Regular cardiac myocyte (primary cell): ENCODE measurements at places on chromosomes 2 and 18. TPM values are rescaled to one million over a fixed set of nuclear protein-coding genes. Genes with fewer than 3 reads are reported as not detected.

CNRIP1 gene
- 16.9 and 32.2 TPM in 2 replicates for total RNA-seq

MC2R gene
- not detected in 2 replicates for total RNA-seq

GKN1 gene
- total RNA-seq, result not detected in 2 replicates

DSG1 gene
- total RNA-seq, result not detected in 2 replicates

AMER3 gene
- total RNA-seq, result not detected in 2 replicates

AUP1 gene
- total RNA-seq, result 104 and 110 TPM in 2 replicates

MYO5B gene
- total RNA-seq, result 0.28 and 0.38 TPM in 2 replicates

TLX2 gene
- under 0.01 TPM in 1 of 2 replicates, not detected in the other for total RNA-seq

FSHR gene
- total RNA-seq, result not detected in 2 replicates

FHOD3 gene
- total RNA-seq, result 2.3 and 9.9 TPM in 2 replicates

INHBB gene
- 0.85 TPM in 1 of 2 replicates, not detected in the other for total RNA-seq

ZAP70 gene
- total RNA-seq, result 0.28 TPM in 1 of 2 replicates, not detected in the other
